ENCODE measurements at places on chromosomes 3 and 15.

- DNase-seq: no peak
These were observed 49.5 kb upstream of the PDZRN3 start for GRCh38 chr3:73674280-73674679.

GRCh38 chr3:121648219-121648958 is 12.3 kb downstream of the HCLS1 start:
- DNase-seq: no peak

GRCh38 chr3:124257336-124257864 is 265.5 kb upstream of the ROPN1 start:
- DNase-seq: no peak

DNA sequence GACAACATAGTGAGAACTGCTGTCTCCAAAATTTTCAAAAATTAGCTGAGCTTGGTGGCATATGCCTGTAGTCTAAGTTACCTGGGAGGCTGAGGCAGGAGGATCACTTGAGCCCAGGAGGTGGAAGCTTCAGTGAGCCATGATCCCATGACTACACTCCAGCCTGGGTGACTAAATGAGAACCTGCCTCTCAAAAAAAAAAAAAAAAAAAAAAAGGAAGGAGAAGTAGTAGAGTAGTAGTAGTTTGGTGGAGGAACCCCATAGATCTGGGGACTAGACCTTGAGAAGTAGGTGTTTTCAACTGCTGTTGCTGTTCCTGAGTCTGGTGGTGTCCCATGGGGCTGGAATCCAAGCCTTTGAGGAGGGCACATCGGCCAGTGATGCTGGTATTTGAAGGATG is 38.4 kb upstream of the UBE2E2 start:
- DNase-seq: no peak

DNA sequence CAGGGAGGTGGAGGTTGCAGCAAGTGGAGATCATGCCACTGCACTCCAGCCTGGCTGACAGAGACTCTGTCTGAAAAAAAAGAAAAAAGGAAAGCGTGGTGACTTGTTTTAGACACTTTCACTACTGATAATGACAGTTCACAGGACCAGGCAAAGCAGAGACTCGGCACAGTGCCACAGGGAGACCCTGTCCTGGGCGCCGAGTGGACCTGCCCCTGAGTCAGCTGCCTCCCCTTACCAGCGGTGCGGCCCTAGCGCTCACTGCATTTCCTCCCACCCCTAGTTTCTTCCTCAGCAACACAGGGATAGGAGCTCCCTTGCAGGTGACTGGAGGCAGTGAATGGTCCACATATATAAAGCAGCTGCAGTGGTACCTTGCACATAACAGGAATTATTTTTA is 38.7 kb upstream of the NSMCE3 start:
- no peak for DNase-seq

DNA sequence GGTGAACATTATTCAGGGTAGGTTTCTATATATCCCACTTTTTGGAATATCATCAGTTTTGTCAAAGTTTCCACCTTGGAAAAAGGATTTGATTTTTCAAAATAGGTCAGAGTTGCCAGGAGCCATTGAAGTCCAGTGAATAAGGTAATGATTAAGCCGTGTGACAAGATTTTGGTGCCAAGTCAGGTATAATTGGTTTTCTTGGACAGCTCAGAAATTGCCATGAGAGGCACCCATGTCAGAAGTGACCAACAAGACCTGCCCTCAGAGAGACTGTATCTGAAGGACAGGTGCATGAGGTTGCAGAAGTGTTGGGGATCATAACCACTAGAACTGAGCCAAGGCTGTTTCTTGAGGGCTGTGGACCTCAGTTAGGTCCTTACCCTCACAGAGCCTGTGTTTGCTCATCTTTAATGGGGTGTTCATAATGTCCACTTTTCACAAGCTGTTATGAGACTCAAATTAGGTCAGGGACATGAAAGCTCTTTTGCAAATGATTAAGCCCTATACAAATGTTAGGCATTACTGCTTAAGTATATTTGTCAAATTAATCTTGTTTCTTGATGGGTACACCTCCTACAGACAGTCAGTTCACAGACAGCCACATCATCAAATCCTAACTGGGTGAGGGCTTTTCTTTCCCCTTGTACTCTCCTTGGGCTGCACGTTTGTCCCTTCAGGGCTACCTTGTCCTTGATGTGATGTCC is 32.3 kb downstream of the CASR start:
- DNase-seq: no peak

- DNase-seq: no peak
These were observed 31.6 kb downstream of the HCN4 start for GRCh38 chr15:73337187-73337586.

GRCh38 chr3:427128-427527 is 230.6 kb downstream of the CHL1 start:
- no peak for DNase-seq

- DNase-seq: no peak
These were observed 52.4 kb downstream of the ATP8B4 start for GRCh38 chr15:50066666-50067065.

DNA sequence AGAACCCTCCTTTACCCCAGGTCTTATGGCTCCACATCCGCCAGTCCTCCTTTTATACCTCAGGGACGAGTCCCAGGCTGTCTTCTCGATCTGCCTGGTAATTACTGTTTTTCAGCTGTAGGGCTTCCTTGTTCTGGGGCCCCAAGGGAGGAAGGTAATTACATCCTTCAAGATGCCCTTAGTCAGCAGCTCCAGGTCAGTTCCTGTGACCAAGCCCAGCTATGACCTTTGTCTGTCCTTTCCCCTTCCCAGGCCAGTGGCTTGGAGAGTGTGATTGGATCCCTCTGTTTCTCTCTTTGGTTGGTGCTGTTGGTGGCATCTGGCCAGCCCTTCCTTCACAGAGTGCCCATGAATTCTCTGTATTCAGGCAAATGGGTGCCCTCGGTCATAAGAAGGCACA is 92.6 kb downstream of the AAGAB start:
- DNase-seq: no peak

GRCh38 chr3:53764026-53764775 is 82.0 kb downstream of the CHDH start:
- no peak for DNase-seq

DNA sequence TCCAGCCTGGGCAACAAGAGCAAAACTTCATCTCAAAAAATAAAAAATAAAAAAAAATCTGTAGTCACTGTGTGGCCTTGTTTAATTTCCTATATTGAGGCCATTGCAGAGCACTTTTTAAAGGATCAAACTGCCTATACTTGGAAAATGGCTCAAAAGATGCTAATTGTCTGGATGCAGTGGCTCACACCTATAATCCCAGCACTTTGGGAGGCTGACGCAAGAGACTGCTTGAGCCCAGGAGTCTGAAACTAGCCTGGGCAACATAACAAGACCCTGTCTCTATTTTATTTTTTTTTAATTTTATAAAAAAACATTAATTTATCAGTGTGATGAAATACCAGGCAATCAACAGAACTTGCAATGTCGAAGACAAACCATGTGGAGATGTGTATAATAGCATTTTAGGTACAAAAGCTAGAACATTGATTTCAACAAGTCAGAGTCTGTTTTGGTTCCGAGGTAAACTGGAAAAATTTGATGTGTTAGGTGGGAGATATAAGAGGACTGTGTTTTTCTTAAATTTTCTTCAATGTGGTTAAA is 47.0 kb upstream of the SETD2 start:
- no peak for DNase-seq

DNA sequence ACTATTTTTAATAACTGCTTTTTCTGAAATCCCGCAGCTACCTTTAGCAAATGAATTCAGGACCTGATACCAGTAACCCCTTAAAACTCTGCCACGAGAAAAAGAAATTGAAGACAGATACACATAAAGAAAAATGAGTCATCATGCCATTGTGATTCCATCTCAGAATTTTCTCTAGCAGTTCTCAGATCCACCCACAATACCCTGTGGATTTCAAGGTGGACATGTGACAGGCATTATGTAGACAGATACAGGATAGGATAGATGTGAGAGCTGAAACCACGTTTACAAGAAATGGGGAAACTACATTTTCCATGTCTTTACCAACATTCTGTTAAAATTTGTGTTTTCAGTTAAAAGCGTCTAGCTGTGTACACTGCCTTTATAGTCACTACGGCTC is 291.9 kb upstream of the NR2F2 start:
- no peak for DNase-seq

GRCh38 chr15:77569729-77570125 is 63.0 kb downstream of the LINGO1 start:
- no peak for DNase-seq

GRCh38 chr3:150131663-150132062 is 161.0 kb upstream of the PFN2 start:
- DNase-seq: no peak

GRCh38 chr3:113179235-113179824 is 32.0 kb upstream of the BOC start:
- no peak for DNase-seq

DNA sequence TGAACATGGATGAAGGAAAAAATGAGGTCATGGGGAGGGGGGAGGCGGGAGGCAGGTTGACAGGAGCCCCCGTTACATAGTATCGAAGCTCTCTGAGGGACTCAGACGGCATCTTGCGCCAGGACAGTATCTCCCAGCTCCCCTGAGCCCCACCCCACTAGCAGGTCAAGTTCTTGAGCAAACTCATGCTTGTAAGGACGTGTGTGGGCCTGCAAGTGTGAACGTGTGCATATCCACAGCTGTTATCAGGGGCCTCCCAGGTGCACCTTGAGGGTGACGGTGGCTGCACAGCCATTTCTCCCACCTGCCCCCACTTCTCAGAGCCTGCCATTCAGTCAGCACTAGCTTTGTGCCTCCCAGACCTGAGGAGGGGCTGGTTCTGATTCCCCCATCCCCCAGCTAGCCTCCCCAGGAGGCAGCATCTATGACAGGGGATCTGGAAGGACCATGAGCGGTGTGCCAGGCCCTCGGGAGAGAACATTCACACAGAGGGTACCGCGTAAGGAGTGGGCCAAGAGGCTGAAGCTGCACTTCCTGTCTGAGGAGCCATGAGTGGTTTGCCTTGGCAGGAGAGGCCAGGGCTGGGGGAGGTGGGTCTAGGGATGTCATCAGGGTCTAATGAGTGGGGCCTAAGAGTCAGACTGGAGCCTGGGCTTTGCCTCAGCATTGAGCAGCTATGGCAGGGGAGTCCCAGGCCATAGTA is 2.9 kb downstream of the SEMA3F start:
- DNase-seq: no peak

DNA sequence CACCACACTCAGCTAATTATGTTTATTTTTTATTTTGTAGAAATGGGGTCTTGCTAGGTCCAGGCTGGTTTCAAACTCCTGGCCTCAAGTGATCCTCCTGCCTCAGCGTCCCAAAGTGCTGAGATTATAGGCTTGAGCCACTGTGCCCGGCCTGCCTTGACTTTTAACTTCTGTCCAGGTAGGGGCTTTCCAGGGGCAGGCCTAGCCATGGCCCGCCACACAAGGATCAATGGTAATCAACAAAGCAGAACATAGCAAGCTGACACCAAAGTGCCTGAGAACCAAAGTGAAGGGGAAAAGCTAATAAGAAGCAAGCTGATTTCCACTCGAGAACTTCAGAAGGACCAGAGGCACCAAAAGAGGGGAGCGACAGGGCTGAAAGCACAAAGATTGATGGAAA is 9.4 kb upstream of the CRTC3 start:
- no peak for DNase-seq

DNA sequence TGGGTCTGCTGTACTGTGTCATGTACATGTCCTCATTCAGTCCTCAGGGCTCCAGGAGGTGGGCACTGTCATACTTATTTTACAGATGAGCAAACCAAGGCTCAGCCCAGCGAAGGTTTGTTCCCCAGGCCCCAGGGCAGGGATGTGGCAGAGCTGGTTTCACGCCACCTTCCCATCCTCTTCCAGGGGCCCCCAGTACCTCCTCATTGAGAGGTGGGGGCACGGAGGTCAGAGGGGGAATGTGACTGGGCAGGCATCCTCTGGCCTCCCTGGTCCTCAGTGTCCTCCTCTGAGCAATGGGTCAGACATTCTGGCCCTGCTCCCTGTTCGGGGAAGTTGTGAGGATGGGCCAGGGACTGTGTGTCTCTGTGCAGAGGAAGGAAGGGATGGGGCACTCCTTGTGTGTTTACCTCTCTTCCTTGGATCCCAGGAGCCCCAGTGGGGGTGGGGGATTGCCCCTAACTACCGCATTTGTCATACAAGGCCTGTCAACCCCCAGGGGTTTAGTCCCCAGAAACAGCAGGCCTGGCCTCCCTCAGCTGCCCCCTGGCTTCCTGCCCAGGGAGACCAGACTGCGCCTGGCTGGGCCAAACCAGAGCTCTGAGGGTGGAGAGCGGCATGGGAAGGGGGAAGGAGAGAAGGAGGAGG is 65.9 kb upstream of the LCTL start:
- no peak for DNase-seq

- DNase-seq: no peak
These were observed 27.8 kb upstream of the ADGRG7 start for GRCh38 chr3:100581650-100582049.

DNA sequence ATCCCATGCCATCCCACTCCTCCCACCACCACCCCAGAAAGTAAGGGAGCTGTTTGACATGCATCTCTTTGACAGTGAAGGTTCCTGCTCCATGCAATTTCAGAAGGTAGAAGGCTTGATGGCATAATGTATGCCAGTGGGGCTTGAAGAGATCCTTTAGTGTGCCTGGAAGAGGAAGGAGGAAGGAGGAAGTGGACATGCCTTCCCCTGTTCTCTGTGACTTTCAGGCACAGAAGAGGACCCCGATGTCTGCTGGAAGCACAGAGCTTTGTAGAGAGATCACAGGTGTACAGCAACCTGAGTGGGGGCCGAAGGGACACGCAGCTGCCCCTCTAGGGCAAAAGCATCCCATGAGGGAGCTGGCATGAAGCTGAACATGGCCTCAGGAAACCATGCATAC is 171.6 kb downstream of the CD47 start:
- no peak for DNase-seq

- DNase-seq: no peak
These were observed 112.2 kb upstream of the ABHD17C start for GRCh38 chr15:80582816-80583423.

GRCh38 chr15:33735637-33736247 is 232.6 kb upstream of the CHRM5 start:
- no peak for DNase-seq

DNA sequence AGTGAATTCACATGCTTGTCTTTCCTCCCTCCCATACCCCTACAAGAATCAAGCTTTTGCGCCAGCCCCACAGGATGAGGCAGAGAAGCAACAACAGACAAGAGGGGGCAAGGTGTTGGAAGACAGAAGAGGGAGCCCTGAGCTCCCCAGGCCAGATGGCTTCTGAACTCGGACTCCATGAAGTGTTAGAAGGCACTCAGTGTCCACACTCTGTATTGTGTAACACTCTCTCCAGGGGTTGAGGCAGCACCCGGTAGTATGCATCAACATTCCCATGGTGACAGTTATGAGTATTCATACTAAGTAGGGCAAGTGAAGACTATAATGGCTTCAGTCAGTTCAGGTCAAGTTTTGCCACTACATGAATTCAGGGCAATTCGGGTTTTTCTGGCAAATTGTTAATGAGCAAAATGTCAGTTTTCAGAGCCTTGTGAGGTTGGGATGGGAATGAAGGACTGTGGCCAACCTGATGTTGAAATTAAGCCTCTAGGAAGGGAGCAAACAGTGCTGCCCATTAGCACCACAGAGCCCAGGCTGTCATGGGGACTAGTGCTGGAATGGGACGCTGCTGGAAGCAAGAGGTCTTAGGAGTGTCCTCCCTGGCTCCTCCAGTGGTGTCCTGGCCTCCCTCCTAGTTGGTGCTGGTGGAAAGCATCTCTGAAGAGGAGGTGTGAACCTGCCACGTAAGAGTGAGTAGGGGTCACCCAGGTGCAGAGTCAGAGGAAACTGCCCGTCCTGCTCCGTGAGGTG is 79.4 kb downstream of the KLF15 start:
- DNase-seq: no peak

GRCh38 chr15:47791161-47791560 is 73.9 kb downstream of the SEMA6D start:
- DNase-seq: no peak

GRCh38 chr3:136069933-136070332 is 104.4 kb downstream of the PPP2R3A start:
- no peak for DNase-seq
